ENCODE measurements at places on chromosomes 5 and 9. TPM values are rescaled to one million over a fixed set of nuclear protein-coding genes. Genes with fewer than 3 reads are reported as not detected.

The PRRX2 gene
- 1.0 TPM for total RNA-seq

GRCh38 chr9:133861086-133861485, 122.9 kb upstream of the SARDH start:
- DNase-seq, result no peak

The IL7R gene
- 0.84 TPM for total RNA-seq

The PCDHA9 gene
- total RNA-seq, result 0.48 TPM

- DNase-seq, result no peak
These were observed 25.8 kb downstream of the WNK2 start for GRCh38 chr9:93209576-93210323.

The ABCA2 gene
- total RNA-seq, result 21.5 TPM
